ENCODE measurements at places on chromosomes 5 and 9.

DNA sequence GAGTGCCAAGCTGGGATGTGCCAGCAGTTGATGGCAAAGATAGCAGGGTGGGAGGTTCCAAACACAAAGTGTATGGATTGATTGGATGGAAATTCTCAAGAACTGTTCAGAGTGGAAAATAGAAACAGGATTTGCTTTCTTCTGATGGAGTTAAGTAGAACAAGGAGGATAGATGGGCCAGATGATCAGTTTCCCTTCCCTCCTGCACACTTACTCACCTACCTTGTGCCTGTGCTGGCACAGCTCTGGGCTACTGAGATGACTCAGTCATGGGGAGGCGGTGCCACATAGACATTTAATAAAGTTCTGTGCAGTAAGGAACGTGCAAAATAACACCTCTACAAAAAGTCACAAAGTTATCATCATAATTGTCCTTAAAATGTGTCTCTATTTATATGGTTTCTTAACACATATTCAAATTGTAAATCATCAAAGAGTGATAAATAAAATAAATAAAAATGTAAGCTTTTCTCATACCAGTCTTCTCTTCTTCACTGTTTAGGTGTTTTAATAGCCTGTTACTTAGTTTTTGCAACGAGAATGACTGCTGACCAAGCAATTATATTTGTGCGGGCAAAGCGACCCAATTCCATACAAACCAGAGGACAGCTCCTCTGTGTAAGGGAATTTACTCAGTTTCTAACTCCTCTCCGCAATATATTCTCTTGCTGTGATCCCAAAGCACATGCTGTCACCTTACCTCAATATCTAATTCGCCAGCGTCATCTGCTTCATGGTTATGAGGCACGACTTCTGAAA is 12.7 kb downstream of the PTPDC1 start:
- DNase-seq, result no peak

- no peak for DNase-seq
Observed at GRCh38 chr5:140868721-140869554, at the start of gene PCDHA11. Gene PCDHA11, plus strand, starts transcription at chr5:140868957. Its CDS starts 147 bp downstream, at chr5:140869104.

GRCh38 chr9:35110327-35110761 is 5.3 kb downstream of the ATOSB start:
- no peak for DNase-seq

DNA sequence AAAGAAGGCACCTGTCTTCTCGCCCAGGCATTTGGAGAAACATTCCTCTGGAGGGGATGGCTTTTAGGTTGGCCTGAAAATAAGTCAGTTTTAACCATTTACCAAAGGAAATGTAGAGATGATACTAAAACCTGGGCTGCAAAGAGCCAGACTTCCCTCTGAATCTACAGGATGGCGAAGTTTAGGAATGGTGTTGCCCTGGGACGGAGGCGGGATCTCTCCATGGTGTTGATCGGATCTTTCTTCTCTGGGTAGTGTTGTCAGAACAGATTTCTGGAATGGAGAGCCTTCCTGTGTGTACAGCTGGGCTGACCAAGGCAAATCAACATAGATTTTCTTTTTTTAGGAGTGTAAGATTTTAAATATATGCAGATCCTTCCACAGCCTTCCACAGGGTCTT is 159.2 kb downstream of the PDZD2 start:
- no peak for DNase-seq

DNA sequence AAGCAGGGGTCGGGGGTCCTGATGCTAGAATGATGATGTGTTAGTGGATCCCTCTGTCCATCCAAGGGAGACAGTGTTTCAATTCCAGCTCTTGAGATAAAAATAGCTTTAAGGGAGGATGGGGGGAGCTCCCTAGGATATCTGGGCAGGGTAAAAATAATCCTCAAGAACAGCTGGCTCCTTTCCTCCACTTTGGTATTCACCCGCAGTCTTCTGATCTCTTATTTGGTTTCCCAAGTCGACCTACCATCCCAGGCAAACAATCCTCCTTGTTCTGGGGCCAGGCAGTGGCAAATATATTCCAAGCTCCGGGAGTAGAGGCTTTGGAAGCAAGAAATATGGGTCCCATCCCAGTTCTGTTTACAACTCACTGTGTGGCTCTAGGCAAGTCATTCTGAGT is 14.5 kb upstream of the COL27A1 start:
- no peak for DNase-seq

DNA sequence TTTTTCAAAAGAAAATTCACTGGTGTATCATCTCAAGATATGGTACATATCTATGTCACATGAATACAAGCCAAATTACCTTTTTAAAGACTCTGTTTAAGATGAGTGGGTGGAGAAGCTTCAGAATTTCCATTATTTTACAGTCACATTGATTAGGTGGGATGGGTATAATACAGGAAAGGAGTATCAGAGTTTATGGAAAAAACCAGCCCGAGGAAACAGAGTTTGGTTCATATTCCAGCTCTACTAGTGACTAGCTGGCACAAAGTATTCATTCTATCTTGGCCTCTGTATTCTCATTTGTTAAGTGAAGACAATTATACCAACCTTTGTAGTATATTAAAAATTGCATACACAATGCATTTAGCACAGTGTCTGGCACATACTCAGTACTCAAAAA is 46.5 kb upstream of the CDK5RAP2 start:
- no peak for DNase-seq

DNA sequence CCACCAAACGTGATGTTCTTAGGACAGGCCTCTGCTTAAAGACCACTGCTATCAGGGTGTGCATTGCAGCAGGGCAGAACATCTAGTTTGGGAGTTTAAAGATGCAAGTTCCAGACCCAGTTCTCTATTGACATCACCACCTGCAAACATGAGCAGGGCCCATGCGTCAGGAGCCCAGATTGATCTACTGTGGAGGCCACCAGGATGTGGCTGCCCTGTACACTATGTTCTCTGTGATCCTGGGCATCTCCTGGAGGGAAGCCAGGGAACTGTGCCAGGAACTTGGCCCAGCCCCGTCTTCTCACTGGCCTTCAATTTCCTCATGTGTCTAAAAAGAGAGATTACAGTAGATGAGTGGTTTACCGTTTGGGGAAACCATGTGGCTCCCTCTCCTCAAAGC is 87.1 kb downstream of the PDE6A start:
- no peak for DNase-seq

GRCh38 chr5:137754188-137754960 is at the start of gene HNRNPA0:
Gene HNRNPA0, minus strand, starts transcription at chr5:137754363. Its CDS starts 297 bp downstream, at chr5:137754066.
- DNase-seq, result peak; percentile 94

- DNase-seq, result no peak
Observed at GRCh38 chr5:155540000-155540595, 526.5 kb downstream of the KIF4B start.

DNA sequence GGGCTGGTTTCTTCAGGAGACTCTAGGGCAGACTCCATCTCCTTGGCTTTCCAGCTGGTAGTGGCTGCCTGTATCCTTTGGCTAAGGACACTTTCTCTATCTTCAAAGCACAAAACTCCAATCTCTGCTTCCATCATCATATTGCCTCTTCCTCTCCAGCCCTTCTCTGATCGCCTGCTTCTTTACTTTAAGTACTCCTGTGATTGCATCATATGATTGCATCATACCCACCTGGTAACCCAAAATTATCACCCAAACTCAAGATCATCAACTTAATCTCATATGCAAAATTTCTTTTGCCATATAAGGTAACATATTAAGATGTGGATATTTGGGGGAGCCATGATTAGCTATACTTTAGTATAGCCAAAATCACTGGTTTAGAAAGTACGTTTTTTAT is 1092.6 kb upstream of the CDH6 start:
- no peak for DNase-seq

- no peak for DNase-seq
Observed at GRCh38 chr9:38337181-38337580, 55.3 kb upstream of the ALDH1B1 start.

DNA sequence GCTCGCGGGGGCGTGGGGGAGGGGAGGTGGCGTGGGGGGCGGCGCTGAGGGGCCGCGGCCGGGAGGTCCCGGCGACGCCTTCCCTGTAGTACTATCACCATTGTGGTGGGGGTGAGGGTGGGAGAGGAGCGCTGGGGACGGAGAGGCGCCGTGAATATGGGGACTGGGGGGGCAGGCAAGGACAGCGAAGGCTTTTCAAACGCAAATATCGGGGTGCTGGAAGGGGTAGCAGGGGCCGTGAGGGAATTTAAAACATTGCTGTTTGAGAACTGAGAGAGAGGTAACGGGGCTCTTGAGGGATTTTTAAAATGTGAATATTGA is 427 bp downstream of the RBM27 start:
- DNase-seq, result no peak

GRCh38 chr5:126920291-126920690 is 110.1 kb downstream of the MARCHF3 start:
- DNase-seq, result no peak

DNA sequence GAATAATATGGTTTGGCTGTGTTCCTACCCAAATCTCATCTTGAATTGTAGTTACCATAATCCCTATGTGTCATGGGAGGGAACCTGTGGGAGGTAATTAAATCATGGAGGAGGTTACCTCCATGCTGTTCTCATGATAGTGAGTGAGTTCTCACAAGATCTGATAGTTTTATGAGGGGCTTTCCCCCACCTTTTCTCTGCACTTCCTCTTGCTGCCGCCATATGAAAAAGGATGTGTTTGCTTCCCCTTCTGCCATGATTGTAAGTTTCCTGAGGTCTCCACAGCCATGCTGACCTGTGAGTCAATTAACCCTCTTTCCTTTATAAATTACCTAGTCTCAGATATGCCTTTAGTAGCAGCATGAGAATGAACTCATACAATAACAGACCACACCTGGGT is 63.7 kb upstream of the PRR16 start:
- DNase-seq, result no peak
